ENCODE measurements at places on chromosomes 2 and 18. TPM values are rescaled to one million over a fixed set of nuclear protein-coding genes. Genes with fewer than 3 reads are reported as not detected.

Gene GALNT5
- not detected for total RNA-seq

GRCh38 chr18:61883547-61883946 lies 9.3 kb downstream of the RNF152 start:
- H3K36me3 ChIP-seq = no peaks in the 10 kb centered on the region
- H3K4me1 ChIP-seq = no peaks in the 10 kb centered on the region
- no peak overlapping the region for H3K4me3 ChIP-seq

DNA sequence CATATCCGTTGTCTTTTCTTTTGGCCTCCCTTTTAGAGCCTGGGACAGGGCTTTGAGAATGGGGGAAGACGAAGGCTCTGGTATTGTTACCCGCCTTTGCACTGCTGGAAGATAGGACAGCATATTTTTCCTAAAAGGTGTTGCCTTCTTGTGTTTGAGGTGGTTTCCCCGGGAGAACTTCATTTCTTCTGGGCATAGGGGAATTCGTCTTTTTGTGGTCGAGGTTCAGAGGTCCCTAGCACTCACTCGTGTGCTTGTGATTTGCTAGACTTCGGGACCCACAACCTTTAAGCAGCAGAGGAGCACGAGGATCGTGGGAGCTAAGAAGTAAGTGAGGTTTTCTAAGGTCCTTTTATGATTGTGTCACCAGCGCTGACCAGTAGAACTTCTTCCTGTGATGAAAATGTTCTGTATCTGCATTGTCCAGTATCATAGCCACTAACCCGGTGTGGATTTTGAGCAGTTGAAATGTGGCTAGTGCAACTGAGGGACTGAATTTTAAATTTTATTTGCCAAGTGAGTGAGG lies 611 bp downstream of the ZNF512 start:
- DNase-seq = no peak
- H3K36me3 ChIP-seq = peaks cover 23% of the 10 kb centered on the region
- peak overlapping the region; percentile 95 for H3K4me3 ChIP-seq
- peaks cover 34% of the 10 kb centered on the region for H3K4me1 ChIP-seq
- no peaks in the 10 kb centered on the region for H3K27me3 ChIP-seq

GRCh38 chr2:240983361-240983995 lies 14.9 kb upstream of the SNED1 start:
- H3K4me1 ChIP-seq = peaks cover 3% of the 10 kb centered on the region
- no peaks in the 10 kb centered on the region for H3K36me3 ChIP-seq
- H3K27me3 ChIP-seq = no peaks in the 10 kb centered on the region
- no peak overlapping the region for H3K4me3 ChIP-seq
- peak; percentile 50 for DNase-seq

DNA sequence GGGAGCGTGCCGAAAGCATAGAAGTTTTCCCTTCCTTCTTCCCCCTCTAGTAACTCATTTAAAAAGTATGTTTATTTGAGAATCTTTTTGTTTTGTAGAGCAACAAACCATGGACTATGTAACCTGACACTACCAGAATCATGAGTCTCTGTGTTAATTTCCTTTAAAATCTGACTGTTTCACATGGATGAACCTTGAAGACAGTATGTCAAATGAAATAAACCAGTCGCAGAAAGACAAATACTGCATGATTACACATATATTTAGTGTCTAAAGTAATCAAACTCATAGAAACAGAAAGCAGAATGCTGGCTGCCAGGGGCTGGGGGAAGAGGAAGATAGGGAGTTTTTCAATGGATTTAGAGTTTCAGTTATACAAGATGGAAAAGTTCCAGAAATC lies 32.3 kb downstream of the PTPN2 start:
- no peak overlapping the region for H3K27ac ChIP-seq
- H3K4me1 ChIP-seq = peaks cover 31% of the 10 kb centered on the region
- no peak for DNase-seq
- no peaks in the 10 kb centered on the region for H3K27me3 ChIP-seq

Data from naive thymus-derived CD8-positive, alpha-beta T cell (primary cell).